Right ventricle myocardium inferior (tissue), 1 donor: ENCODE measurements at places on chromosomes 5 and 9. TPM values are rescaled to one million over a fixed set of nuclear protein-coding genes. Genes with fewer than 3 reads are reported as not detected.

The GRIA1 gene
- not detected for total RNA-seq

DNA sequence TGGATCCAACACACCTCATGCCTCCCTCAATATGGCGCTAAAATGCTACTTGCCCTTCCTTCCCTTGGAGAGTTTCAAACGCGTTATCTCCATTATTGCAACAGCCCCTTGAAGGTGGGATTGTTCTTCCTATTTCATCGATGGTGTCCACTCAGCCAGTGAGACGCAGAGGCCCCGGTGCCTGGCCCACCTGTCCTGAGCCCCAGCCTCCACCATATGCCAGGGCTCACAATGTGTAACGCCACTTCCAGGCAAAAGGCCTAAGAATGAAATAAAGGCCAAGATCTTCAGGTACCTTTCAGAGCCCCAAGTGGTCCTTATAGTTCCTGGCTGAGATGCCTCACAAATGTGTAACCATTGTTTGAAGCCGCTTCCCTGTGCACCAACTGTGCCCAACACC lies 170.7 kb upstream of the PHYKPL start:
- no peak for DNase-seq

- peak; percentile 74 for DNase-seq
Observed at GRCh38 chr9:98021306-98022040, 35.1 kb upstream of the NANS start.

DNA sequence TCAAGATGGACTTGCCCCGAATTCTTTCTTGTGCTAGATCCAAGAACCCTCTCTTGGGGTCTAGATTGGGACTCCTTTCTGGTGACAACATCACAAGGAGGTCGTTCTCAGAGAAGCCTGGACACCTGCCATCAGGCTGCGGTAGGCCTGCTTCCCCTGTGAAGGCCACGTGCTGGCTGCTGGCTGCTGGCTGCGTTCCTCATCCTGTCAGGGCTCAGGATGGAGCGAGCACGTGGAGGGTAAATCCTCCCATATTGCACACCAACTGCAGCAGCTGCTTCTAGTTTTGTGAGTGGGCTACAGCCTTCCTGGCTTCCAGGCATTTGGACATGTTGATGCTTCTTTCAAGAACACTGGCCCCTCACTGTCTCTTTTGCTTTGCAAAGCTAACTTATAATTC lies 95.6 kb downstream of the HSPA4 start:
- no peak for DNase-seq

- DNase-seq, result peak; percentile 83
Observed at GRCh38 chr5:114361724-114362196, at the start of gene KCNN2. Gene KCNN2 (plus strand): TSS chr5:114362070. CDS start chr5:114362140, 70 bp downstream.

- DNase-seq, result no peak
Observed at GRCh38 chr9:33117306-33117705, 40.8 kb upstream of the SMU1 start.

DNA sequence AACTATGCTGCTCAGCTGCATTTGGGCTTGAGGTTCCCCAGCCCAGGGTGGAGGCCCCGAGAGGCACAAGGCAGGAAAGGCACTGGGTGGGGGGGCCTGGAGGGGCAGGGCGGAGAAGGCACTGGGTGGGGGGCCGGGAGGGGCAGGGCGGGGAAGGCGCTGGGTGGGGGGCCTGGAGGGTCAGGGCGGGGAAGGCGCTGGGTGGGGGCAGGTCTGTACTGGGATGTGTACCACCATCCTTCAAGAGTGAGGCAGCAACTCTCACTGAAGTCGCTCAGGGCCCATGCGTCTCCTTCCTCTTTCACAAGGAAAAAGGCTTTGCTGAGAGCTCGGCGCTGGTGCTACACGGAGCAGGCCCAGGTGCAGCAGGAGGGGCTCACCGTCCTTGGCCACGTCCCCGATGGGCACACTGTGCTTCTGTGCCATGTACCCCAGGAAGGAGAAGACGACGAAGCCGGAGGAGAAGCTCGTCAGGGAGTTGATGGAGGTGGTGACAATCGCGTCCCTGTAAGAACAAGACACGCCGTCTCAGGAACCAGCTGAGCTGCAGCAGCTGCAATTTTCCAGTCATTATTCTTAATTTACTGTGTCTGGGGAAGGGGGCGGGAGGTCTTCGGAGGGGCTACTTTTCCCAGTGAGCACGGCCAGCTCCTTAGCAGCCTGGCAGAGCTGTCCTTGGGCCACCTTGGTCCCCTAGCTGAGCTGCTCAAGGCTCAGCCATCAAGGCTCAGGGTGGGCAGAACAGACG lies 30.8 kb downstream of the SLC6A3 start:
- DNase-seq, result peak; percentile 60
